HCT116 (cell line): ENCODE measurements at places on chromosomes 7 and 10. TPM values are rescaled to one million over a fixed set of nuclear protein-coding genes. Genes with fewer than 3 reads are reported as not detected.

DNA sequence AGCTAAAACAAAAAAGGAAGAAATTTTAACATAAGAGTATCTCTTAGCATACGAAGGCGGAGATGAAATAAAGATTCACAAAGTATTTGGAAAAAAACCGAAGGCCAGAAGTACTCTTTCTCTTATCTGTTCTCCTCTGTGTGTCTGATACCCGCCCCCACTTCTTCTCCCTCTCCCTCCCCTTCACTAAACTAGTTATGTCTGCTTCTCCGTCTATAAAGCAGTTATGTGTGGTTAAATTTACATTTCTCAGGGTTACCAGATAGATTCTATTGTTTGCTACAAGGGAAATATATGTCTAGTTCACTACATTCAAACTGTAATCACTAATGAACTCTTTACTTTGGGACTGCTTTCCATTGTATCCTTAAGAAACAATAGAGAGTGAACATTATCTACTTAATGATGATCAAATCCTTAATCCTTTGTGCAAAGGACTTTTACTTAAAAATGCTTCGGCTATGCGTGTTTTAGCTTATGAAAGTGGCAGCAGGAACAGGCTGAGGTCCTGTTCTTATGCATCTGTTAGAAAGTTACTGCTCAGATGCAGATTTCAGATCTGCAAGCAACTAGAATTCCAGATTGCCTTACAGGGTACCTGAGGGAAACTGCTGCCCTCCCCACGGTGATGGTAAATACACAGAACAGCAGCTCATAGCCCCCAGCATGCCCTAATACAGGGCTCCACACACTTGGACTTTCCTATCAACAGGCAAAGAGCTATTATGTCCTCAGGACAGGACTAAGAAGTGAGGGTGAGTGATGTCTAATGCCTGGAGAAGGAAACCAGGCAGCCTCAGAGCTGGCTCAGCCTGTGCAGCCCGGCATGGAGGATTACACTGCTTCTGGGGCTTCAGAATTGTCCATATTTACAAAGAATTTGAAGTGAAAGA is 273.3 kb downstream of the FZD1 start:
- no peaks in the 10 kb centered on the region for H3K27me3 ChIP-seq
- H3K4me1 ChIP-seq = no peaks in the 10 kb centered on the region
- H3K36me3 ChIP-seq = no peaks in the 10 kb centered on the region
- no peak for DNase-seq

- H3K4me1 ChIP-seq = peaks cover 6% of the 10 kb centered on the region
- DNase-seq = no peak
- H3K27ac ChIP-seq = no peak overlapping the region; the same call in 1 of the 2 replicates
- no peak overlapping the region for H3K4me3 ChIP-seq
- no peaks in the 10 kb centered on the region for H3K36me3 ChIP-seq
- no peaks in the 10 kb centered on the region for H3K27me3 ChIP-seq
These were observed 68.1 kb downstream of the LHPP start for GRCh38 chr10:124529661-124530214.

DNA sequence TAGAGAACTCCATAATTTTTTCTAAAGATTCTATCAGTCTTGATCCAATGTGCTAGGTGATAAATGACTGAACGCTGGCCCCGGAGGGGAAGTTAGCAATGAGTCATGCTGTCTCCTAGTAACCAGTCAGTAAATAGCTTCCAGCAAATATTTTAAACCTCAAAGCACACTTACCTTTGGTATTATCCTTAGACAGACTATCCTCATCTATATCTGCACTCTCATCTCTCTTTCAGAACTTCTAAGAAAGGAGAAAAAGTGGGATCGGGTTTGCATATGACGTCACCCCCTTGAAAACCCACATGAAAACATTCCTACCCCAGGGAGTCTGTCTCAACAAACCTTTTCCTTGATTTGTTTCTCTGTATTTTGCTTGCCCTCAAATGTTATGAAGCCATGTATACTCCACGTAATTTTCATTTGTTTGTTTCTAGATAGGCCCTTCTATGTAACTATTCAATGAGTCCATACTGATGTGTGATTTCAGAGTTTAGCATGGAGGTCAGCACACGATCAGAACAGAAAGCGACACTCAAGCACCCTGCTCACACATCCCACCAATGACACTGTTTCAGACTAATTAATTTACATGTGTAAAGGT is 174.9 kb upstream of the NRP1 start:
- no peaks in the 10 kb centered on the region for H3K36me3 ChIP-seq
- peak overlapping the region; percentile 26; the same call in 1 of the 2 replicates for H3K4me3 ChIP-seq
- no peak overlapping the region for H3K27ac ChIP-seq
- DNase-seq = peak; percentile 56
- H3K4me1 ChIP-seq = peaks cover 17% of the 10 kb centered on the region
- no peaks in the 10 kb centered on the region for H3K27me3 ChIP-seq

- no peak overlapping the region for H3K4me3 ChIP-seq
- no peak overlapping the region for H3K27ac ChIP-seq
- DNase-seq = no peak
- no peaks in the 10 kb centered on the region for H3K4me1 ChIP-seq
These were observed 92.0 kb downstream of the LSMEM1 start for GRCh38 chr7:112572669-112573301.

GRCh38 chr10:86200269-86200668 is 166.3 kb downstream of the GRID1 start:
- no peaks in the 10 kb centered on the region for H3K4me1 ChIP-seq
- no peaks in the 10 kb centered on the region for H3K36me3 ChIP-seq
- no peak for DNase-seq
- H3K4me3 ChIP-seq = no peak overlapping the region
- no peak overlapping the region for H3K27ac ChIP-seq
- H3K27me3 ChIP-seq = no peaks in the 10 kb centered on the region

The CDHR3 gene
- total RNA-seq = 5.5 TPM
